ENCODE measurements at places on chromosomes 1 and 21. TPM values are rescaled to one million over a fixed set of nuclear protein-coding genes. Genes with fewer than 3 reads are reported as not detected.

- no peak overlapping the region for H3K4me3 ChIP-seq
- H3K36me3 ChIP-seq: peaks cover 28% of the 10 kb centered on the region
- no peaks in the 10 kb centered on the region for H3K4me1 ChIP-seq
- DNase-seq: no peak
- H3K27me3 ChIP-seq: no peaks in the 10 kb centered on the region
Observed at GRCh38 chr1:179053486-179053885, 27.8 kb downstream of the FAM20B start.

DNA sequence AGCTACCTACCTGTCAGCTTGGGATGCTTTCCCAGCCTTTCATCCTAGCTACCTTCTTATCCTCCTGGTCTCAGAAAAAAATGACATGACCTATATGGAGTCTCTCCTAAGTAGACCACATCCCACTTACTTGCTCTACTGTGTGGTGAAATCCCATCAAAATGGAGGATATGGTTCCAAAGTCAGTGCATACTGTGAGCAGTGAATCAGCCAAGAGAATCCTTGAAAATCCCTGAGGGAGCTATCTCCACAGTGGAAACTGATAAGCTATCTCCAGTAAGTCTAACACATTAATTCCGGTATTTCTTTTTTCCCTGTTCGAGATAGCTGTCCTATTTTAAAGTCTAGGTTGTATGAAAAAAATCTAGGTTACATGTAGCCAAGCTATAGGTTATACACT is 189.7 kb downstream of the FGGY start:
- H3K27me3 ChIP-seq: peaks cover 3% of the 10 kb centered on the region
- no peaks in the 10 kb centered on the region for H3K4me1 ChIP-seq
- H3K36me3 ChIP-seq: no peaks in the 10 kb centered on the region
- DNase-seq: no peak

GRCh38 chr1:176227579-176227978 is 20.5 kb upstream of the COP1 start:
- no peak overlapping the region for H3K4me3 ChIP-seq
- no peaks in the 10 kb centered on the region for H3K4me1 ChIP-seq
- H3K27ac ChIP-seq: no peak overlapping the region
- H3K27me3 ChIP-seq: no peaks in the 10 kb centered on the region
- H3K36me3 ChIP-seq: peaks cover 2% of the 10 kb centered on the region
- DNase-seq: no peak

The KHDC4 gene
- 54.7 TPM for total RNA-seq

The AMPD1 gene
- not detected for total RNA-seq

The S100A3 gene
- not detected for total RNA-seq

The FCRL1 gene
- 1.0 TPM for total RNA-seq

All from activated naive CD8-positive, alpha-beta T cell treated with anti-CD3 and anti-CD28 coated beads for 36 hours (primary cell).